Activated T-helper 1 cell treated with anti-CD3 and anti-CD28 coated beads, Interleukin-2, amount 50 U/mL, for 16 hours (primary cell): ENCODE measurements at places on chromosomes 3 and 15.

DNA sequence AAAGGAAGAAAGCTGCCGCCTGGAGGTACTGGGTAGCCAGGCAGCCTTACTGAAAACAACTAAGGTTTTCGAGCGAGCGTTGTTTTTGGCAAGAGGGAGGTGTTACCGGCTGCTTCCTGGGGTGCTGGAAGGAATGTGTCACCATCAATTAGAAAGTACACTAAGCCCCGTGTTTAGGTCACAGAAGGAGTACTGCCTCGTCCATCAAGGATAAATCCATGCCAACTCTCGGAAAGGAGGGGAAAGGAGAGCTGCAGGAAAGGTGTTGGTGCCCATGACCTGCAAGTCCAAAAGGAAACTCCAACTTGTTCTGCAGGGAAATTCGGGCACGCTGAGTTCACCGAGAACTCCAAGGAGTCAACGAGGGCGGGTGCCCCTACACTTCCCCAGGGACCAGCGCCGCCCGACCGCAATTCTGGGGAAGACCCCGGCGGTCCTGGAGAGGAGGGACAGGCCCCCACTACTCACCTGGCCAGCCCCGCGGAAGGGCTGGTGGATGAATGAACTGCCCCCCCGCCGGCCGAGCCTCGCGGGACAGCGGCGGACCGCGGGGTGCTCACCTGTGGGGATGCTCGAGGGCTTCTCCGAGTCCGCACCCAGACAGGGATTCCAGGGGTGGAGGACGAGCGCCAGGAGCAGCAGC, 542 bp downstream of the PLOD2 start:
- DNase-seq, result no peak

DNA sequence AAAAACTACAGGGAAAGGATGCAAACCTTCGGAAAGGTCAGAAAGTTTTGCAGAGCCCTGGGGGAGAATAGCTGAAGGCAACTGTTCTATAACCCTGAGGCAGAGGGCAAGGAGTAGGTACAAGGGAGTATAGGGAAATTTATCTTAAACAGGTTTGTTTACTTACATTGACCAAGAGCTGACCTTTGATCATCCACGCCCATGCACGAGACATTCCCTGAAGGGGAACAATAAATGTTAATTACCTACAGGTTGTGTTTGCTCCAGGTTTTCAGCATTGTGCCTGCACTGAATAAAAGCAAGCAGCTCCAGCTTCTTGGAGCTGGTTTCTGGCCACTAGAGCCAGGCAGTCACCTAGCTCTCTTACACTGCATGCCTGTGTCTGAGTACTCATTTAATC, 524.5 kb upstream of the TGFBR2 start:
- DNase-seq, result no peak

- no peak for DNase-seq
These were observed 33.6 kb downstream of the SLC6A20 start for GRCh38 chr3:45762647-45763302.

DNA sequence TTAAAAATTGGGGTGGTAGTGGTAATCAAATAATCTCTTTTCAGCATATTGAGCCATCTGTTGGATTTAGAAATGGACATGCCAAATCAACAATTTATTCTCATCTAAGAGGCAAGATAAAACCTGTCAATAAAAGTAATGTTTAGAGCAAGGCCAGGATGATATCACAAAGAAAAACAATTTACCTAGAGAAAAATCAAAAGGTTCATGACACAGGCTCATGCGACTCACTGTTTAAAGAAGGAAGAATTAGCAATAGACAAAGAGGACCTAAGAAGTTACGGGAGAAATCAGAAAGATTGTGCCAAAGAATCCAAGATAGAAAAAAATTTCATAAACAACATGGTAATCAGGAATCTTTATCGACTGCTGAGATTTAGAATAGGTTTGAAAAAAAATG, 868.5 kb upstream of the GBE1 start:
- DNase-seq, result no peak

DNA sequence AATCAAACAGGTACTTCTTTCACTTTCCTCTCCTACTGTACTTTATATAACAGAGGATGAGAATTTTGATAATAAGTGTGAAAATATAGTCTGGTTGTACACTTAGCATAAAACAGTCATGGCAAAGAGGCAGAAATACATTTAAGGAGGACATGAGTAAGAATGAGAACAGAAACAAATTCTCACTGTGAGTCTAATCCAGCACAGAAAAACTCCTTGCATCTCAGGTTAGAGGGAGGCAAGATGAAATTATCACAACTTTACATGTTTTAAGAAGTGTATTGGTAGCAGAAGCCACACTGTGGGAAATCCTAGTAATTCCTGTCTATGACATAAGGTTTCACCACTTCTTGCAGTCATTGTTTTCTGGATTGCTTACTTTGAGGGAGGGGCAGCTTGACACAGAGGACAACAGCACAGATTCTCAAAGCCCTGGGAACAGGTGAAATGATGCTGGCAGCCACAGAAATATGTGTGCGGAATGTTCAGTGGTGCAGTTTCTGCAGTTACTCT, 733.6 kb upstream of the GBE1 start:
- DNase-seq, result no peak

DNA sequence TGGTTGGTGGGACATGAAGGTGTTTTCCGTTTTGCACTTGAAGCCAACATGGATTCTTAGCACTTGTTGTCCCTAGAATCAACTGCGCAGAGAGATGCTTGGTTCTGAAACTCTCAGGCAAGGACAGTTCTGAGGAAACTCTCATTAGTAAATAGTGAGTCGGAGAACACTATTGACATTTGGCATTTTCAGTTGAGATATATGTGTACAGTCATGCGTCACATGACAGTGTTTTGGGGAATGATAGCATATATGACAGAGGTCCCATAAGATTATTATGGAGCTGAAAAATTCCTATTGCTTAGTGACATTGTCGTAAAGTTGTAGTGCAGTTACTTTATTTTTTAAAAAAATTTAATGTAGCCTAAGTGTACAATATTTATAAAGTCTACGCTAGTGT, 5.8 kb downstream of the APBA2 start:
- DNase-seq, result no peak

- no peak for DNase-seq
These were observed 492.1 kb downstream of the NLGN1 start for GRCh38 chr3:173889596-173889995.

DNA sequence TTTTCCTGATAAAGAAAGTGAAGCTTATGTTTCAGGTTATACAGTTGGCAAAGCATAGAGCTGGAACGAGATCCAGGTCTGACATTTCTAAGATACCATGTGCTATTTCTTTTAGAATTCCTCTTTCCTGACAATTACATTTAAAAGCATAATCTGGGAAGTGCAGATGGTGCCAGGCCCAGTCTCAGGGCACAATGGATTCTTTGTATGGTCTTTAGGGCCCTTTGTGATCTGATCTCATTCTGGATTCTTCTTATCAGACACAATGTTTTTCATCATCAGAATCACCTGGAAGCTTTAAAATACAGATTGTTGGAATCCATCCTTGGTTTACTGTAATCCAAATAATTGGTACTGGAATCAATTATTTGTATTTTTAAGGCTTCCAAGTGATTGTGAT, 18.6 kb upstream of the GLCE start:
- no peak for DNase-seq

GRCh38 chr3:17643691-17644090, 98.7 kb downstream of the TBC1D5 start:
- DNase-seq, result no peak

GRCh38 chr15:37218351-37218916, 118.1 kb upstream of the MEIS2 start:
- DNase-seq, result no peak

DNA sequence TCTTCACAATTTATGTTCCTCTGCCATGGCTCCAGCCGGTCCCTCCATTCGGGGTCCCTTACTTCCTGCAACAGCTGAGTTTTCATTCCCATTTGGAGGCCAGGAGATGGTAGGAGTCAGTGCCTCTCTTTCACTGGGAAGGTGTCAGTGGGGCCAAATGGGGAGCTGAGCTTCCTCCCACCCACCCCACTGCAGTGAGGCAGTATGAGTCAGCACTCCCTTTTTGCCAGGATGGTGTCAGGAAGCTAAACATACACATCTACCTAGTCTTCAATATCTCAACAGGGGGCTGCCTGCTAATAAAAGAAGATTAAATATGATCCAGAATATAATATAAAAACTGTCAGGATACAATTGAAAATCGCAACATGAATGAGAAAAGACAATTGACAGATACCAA, 12.7 kb upstream of the ACTC1 start:
- no peak for DNase-seq

DNA sequence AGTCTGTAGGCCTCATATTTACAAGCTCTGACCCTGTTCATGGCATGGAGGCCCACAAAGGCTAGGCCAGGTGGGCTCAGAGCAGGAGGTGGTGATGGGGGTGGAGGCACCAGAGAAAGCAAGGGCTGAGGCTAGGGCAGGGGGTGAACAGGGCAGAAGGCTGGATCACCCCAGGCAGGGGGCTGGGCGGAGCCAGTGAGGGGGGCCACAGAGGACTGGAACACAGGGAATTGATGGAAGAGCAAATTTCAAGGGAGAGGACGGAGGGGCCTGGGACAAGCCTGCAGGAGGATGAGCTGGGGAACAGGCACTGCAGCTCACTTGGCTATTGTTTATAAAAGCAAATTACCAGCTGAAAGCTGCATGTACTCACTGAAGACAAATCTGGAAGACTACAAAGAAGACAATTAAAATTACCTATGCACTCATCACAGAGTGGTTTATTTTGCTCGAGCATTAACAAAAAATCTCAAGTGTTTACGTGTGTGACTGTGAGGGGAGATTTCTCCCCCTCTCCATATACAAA, 11.0 kb downstream of the TNFAIP8L3 start:
- DNase-seq, result no peak

DNA sequence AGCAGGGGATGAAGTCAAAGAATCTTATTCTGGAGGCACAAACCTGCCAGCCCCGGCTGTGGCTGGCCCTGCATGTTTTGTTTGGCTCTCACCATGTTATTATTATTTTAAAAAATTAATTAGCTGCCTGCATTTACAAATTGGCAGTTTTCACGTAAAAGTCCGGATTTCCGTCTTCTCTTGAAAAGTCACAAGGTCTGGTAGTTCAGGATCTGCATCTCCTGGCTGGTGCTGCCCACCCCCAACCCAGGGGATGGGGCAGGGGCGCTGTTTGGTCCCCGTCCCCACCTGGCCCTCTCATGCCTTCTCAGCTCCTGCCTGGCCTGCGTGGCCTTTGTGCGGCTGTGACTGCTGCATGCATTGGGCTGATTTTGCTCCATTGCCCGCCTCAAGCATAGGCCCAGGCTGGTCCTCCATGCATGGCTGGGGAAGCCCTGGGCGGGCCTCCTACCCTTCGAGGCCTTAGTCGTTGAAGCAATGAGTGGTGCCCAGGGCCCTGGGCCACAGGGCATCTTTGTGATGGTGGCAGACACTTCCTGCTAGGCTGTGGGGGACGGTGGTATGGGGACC, 2.0 kb downstream of the FBLN2 start:
- DNase-seq, result no peak

DNA sequence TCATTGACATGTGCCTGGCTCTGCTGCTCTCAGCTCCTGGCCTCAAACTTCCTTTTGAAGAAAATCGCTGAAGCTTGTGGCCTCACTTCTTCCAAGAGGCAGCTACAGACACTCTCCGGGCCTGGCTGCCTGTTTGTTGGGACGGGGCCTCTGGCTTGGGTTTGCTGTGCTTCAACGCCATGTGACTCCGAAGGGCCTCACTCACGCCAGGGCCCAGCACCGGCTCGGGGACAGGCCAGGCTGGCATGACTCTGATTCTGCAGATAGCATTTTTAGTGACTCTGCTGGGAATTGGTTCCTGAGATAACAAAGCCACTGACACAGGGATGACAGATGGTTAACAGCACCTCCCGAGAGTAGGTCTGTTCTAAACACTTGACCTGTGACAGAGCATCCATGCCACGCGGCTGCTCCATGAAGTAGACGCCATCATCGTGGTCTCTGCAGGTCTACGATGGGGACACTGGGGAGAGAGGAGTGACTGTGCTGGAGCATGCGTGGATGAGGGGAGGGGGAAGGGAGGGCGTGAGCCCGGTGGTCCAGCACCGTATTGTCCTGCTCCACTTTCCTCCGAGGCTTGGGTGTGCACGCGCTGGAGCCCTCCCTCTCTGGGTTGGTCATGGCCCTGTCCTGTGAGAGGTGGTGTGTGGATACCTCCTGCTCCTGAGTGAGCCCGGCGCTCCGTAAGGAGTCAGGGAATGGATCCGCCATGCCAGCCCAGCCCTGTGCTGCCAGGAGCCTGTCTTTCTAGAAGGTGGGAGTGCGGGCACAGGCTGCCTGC, 133.6 kb downstream of the TJP1 start:
- no peak for DNase-seq

- no peak for DNase-seq
These were observed 116.9 kb upstream of the BCHE start for GRCh38 chr3:165954171-165954570.
